ENCODE measurements at places on chromosomes 12 and 14.

DNA sequence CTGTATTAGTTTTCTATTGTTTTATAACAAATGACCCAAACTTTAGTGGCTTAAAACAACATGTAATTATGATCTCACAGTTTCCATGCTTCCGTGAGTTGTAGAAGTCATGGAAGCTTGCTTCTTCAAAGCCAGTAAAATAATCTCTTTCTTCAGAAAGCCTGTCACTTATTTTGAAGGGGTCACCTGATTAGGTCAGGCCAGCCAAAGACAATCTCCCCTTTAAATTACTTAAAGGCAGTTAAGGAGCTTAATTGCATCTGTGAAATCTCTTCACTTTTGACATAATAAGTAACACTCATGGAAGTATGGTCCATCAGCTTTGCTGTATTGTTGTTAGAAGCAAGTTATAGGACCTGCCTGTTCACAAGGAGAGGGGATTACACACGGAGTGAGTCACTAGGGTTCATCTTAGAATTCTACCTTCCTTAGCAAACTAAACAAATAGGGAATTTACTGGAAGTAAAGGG is 89.8 kb downstream of the FAR2 start:
- no peak for DNase-seq

DNA sequence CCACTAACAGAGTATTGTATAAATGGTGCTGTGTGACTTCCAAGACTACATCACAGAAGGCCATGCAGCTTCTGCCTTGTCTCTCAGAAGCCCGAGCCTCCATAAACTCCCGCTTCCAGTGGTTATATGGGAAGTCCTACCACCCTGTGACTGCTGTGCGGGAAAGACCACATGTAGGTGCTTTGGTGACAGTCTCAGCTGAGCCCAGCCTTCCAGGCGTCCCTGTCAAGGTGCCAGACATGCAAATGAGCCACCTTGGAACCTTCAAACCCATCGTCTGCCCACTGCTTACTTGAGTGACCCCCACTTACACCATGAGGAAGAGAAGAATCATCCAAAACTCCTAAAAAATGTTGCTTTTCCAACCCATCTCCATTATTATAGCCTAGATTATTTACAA is 123.0 kb downstream of the SLC38A1 start:
- no peak for DNase-seq

DNA sequence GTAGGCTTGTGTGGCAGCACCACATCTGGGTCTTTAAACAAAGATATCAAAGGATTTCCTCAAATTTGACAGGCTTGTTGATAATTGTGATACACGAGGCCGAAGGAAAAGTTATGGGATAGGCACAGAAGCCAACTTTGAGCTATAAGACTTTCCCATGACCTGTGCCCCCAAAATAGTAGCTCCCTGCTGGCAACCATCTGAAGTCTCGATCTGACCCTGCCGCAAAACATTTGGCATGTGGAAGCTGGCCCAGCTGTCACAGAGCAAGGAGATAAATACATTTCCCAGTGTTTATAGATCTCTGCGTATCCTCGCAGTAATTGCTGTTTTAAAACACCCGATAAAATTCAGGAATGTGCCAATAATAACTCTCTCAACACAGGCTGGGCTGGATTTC is 26.4 kb upstream of the RGS6 start:
- no peak for DNase-seq

DNA sequence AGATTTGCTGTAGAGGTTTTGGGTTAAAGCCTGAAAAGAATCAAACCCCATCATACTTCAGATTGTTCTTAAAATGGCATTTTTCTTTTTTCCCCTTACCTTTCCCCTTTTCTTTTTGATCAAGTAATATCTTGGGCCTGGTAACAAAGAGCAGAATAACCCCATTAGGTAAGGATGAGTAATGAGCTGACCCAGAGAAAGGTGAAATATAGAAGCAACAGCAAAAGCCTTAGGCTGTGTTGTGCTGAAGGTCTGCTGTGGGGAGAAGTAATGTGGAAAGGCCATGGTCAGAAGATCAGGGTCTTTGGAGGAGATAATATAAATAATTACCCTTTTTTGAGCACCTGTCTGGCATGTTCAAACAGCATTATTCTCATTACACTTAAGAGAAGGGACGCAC is 42.3 kb downstream of the MIA2 start:
- DNase-seq = no peak

GRCh38 chr12:101942250-101942605 is 64.8 kb downstream of the DRAM1 start:
- no peak for DNase-seq

DNA sequence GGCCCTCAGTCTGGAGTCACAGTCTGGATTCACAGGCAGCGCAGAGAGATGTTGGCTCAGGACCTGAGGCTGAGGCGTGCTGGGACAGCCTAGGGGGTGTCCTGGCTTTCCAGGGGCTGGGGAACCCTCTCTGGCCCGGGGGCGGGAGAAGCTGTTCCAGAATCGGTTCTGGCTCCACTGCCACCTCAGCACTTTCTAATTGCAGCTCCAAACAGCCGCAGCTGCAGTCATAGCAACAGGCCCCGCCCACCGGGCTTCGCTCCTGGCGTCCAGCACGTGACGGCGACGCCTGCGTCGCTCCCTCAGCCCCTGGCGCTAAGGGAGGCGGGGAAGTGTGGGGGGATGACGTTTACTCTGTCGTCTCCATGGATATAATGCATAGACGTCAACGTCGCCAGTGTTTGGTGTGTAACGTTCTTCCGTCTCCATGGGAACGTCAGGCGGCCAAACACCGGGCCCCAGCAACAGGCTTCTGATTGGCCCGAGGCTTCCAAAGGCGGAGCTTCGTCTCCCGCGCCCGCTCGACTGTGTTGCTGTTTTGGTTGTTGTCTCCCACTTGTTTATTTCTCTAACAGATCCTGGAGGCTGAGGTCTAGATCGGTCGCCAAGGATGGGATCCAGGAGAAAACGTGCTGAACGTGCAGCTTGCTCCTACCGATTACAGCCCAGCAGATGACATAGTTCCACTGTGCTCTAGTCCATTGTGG is 19.7 kb upstream of the FOS start:
- DNase-seq = peak; percentile 98

DNA sequence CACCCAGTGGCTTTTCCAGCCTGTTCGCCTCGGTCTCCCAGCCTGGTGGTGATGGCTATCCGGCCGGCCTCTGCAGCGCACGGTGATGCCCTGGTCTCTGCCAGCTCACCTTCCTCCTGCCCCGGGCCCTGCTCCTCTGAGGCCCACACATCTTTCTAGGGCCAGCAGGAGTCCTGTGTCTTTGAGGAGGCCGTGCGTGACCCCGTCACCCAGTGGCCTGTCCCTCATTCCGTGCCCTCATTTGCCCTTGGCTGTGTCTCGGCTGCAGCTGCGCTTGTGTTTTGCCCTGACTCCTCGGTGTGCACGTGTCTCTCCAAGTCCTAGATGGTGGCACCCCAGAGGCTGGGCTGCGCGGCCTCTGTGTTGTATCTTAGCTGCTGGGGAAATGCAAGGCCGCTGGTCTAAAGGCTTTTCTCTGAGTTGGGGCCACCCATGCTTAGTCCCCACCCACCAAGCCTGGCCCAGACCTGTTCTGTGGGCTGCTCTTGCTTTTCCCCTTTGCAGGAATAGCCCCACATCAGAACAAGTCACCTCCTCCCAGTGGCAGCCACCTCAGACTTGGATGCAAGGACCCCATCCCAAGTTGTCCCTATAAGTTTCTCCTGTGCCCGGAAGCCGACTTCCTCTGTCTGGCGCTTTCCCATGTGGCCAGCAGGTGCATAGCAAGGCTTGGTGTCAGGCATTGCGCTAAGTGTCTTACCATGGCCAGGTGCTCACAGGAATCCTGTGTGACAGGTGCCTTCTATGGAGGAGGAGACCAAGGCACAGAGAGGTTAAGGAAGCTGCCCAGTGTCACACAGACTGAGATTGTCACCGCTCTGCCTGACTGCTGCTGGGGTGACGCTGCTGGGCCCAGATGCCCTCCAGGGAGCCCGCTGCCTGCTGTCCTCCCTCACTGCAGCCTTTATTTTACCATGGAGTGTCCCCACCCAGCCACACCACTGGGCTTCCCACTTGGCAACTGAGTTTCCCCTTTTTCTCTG is 64.5 kb downstream of the TSPAN9 start:
- no peak for DNase-seq

- no peak for DNase-seq
These were observed 5.9 kb upstream of the GNB3 start for GRCh38 chr12:6834873-6835272.

DNA sequence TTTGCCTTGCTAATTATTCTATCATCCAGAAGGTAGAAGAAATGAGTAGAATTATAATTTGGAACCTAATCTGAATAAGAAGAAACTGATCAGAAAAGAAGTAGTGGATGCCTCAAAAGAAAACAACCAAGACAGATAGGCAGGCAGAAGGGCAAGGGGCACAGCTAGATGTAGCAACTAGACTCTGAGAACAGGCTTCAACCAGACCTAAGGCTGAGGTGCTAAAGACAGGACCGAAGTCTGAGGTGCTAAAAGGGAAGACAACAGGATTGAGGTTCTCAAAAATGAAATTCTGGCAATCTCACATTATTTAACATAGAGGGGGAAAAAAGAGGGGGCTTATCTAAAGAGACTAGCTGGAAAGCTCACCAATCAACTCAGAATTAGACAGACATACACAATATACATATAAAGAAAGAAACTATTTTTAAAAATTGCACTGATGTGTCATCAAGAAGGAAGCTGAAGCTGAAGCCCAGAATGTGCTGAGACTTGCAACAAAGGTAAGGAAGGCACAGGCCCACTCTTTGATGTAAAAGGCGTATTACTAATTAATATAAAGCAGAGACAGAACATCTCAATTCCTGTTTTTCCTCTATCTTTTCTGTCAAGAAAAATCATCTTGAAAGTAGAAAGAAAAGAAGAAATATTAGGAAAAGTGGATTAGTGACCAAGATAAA is 43.8 kb upstream of the CSRNP2 start:
- no peak for DNase-seq

GRCh38 chr12:112422531-112422930 is 3.8 kb downstream of the PTPN11 start:
- no peak for DNase-seq

DNA sequence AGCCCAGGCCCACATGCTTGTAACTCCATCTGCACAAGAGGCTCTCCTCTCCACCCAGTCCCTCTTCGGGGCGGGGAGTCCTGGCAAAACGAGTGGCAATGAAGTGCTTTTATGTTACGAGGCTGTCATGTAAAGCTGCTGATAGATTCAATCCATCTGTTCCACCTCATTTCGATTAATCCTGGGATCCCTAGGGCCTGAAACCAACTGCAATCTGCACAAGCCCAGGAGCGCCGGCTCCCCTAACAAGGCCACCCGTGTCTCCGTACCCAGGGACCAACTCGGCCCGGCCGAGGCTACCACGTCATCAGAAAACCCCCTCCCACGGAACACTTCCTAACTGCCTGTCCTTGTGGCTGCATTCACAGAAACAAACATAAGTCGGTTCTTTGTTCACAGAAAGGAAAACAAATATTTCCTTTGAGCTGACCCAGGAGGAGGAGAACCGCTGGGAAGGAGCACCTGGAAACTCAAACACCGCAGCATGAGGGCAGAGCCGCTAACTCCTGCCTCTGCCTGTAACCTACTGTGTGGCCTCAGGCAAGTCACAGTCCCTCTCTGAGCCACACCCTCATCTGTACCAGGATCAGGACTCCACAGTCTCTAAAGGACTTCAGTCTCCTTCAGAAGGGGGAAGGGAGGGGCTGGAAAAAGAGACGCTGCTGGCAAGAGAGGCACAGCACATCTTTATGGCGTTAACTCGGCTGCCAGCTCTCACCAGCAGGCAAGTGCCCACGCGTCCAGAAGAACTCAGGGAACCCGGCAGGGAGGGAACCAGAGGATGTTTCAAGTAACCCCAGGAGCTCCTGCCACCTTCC is 47.8 kb downstream of the CCDC88C start:
- no peak for DNase-seq

- no peak for DNase-seq
These were observed 18.6 kb downstream of the DUSP6 start for GRCh38 chr12:89333564-89334252.

- DNase-seq = no peak
These were observed 164.5 kb downstream of the SLC38A4 start for GRCh38 chr12:46661110-46661845.

GRCh38 chr12:14910090-14910915 is 24.6 kb upstream of the MGP start:
- no peak for DNase-seq

DNA sequence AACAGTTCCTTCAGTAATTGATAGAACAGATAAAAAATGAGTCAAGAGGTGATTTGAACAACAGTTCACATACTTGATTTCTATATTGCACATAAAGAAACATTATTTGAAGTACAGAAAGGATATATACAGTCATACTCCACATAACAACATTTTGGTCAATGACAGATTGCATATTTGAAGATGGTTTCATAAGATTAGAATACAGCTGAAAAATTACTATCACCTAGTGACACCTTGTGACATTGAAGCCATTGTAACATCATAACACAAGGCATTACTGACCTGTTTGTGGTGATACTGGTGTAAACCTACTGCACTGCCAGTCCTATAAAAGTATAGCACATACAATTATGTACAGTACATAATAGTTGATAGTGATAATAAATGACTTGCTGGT is 43.1 kb upstream of the ABCC9 start:
- DNase-seq = no peak

DNA sequence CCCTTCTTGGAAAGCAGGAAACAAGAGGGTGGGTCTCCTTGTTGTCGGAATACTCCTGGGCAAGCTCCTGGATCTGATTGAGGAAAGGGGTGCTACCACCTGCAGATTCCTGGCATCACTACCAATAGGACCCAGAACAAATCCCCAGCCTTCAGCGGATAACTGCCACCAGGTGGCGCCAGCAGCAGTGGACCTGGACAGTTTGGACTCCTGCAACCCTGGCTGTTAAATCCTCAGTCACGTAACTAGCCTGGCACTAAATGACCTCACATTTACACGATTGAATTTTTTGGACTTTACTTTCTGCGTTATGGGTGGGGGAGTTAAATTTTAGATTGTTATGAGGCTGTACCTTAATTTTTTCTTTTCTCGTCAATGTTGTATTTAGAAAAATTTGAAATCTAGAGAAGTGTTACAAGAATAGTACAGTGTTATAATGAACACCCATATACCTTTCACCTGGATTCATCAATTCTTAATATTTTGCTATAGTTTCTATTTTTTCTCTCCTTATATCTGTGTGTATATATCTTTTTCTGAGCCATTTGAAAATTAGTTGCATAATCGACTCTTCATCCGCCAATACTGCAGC is 95.6 kb downstream of the GAS2L3 start:
- DNase-seq = no peak

DNA sequence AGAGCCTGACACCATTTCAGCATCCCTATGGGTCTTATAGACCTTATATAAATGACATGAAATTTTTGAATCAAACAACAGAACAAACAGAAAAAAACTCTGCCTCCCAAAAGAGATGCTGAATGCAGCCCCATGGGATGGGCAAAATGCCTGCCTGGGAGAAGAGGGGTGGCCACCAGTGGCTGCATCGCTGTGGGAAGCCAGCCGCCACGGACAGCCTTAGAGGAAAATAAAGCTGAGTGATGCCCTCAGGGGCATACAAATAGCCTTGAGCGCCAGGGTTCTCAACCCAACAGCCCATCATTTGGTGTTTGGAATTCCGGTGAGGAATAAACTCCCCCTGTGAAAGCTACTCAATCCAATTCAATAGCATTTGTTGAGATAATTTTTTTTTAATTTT is 22.9 kb downstream of the SYNE3 start:
- DNase-seq = no peak

GRCh38 chr12:41701943-41702601 is 442.6 kb downstream of the GXYLT1 start:
- DNase-seq = no peak

GRCh38 chr12:132739600-132740312 is 21.9 kb downstream of the ANKLE2 start:
- no peak for DNase-seq

GRCh38 chr12:69566603-69567002 is 18.7 kb upstream of the CCT2 start:
- no peak for DNase-seq

Measured in effector CD8-positive, alpha-beta T cell (primary cell).